ENCODE measurements at places on chromosomes 7 and 10.

- no peak for DNase-seq
Measured at GRCh38 chr7:18558503-18558902, 63.0 kb downstream of the HDAC9 start.

DNA sequence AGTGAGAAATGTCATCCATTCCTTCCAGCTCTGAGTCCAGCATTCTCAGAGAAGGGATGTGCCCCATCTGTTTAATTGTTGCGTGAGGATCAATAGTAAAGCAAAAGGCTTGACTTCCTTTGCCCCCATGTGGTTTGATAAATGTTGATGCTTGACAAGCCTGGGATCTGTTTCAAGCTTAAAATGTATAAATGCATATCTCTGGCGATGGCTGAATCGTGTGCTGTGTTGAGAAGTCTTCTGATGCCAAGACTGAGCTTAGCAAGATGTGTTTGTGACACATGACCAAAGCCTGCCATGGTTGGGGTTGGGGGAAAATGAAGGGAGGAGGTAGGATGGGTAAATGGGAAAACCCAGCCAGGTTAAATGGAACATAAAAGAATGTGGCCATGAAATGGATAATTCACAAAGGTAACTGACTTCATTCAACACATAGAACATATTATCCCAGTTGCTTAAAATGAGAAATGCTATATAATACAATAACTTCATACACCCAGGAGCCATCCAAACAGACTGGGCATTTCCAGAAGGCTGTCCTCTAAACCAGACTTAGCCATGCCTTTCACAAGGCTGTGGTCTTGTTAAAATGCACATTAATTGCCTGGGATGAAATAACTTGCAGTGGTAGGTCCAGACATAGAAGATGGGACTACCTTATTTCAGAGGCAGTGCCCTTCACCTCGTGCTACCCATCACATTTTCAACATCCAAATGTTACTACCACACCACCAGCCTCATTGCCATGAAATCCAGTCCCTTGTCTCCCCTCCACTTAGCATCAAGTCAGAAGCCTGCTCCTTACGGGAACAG, 147.3 kb upstream of the PDE1C start:
- no peak for DNase-seq

DNA sequence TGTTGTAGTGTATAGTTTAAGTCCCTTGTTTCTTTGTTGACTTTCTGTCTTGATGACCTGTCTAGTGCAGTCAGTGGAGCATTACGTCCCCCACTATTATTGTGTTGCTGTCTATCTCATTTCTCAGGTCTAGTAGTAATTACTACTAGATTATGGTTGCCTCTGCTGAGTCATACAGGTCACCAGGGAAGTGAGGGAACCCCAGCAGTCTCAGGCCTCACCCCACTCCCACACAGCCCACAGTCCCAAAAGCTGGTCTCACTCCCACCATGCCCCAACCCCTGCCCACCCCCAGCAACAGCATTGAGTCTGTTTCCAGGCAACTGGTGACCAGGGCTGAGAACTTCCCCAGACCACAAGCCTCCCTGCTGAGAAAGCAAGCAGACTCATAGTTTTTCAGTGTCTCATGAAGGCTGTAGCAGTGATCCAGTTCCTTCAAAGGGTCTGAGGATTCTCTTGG, 88.0 kb downstream of the PLXDC2 start:
- DNase-seq = no peak

- no peak for DNase-seq
Measured at GRCh38 chr7:114923403-114923713, 1.5 kb downstream of the MDFIC start.

DNA sequence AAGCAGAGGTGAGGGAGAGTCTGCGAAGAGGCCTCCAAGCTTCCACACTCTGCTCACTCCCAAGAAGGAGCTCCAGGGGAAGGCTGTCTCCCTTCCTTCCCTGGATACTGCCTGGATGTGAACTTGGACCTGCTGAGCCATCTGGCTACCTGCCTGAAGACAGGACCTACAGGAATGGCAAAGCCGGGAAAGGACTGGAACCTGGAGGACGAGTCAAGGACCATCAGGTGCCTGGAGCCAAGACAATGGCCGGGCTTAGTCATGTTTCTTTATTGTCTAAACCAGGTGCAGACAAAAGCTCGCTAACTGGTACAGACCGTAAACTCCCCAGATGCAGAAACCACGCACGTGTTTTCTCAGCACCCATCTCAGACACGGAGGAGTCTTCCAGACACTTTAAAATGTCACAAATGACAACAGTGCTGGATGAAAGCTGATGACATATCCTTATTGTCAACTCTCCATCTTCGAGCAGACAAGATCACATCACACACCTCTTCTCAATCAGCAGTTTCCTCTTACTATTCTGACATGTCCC, 12.1 kb downstream of the ASB13 start:
- no peak for DNase-seq

DNA sequence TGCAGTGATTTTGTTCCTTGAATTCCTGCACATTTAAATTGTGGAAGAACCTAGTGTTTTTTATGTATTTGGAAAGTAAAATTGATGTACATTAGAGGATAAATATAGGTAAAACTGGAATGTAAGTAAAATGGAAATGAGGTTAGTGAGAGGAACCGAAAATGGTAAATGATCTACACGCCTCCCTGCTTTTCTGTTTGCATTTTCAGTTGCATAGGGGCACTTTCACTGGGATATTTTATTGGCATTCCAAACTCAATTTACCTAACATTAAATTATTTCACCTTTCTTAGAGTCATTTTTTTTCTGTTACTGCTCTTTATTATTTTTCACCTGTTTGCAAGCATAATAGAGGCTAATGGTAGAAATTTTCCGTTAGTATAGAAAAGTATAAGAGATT, 8.0 kb downstream of the CDK13 start:
- no peak for DNase-seq

DNA sequence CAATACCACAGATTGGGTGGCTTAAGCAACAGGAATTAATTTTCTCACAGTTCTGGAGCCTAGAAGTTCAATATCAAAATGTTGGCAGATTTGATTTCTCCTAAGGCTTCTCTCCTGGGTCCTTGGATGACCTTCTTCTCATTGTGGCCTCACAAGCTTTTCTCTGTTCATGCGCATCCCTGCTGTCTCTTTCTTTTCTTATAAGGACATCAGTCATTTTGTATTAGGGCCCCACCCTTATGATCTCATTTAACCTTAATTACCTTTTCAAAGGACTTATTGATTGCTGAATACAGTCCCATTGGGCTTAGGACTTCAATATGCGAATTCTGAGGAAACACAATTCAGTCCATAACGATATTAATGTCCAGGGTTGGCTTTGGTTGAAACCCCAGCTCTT, 285.4 kb downstream of the HDAC9 start:
- DNase-seq = no peak

DNA sequence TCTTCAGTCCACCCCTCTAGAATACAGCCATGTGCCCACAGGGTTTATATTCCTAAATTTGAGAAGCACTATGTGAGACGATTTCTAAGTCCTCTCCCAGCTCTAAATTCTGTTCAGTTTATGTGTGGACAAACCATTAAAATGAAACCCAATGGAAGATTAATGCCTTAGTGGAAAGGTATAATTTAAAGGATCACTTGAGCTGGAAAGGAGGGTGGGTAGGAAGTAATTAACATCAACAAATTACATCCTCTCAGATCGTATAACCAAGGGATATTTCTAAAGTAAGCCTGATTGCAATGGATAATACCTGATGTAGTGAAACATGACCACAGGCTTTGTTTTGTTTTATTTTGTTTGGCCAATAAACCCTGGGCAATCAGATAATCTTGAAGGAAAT, 511.0 kb upstream of the COBL start:
- no peak for DNase-seq

DNA sequence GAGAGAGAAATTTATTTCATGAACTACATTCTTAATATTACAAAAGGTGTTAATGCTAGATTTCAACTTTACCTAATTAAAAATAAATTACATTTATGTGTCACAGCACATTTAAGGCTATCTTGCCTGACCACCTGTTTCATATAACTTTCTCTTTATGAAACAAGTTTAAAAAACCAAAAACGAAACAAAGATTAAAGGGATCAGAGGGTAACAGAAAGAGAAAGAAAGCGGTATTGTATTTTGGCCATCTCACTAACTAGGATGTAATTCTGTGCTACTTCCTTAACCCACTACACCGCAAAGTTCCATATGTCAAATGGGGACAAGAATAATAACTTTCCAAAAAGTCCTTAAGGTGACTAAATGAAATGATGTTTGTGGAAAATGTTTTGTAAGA, 6.3 kb upstream of the RHOBTB1 start:
- no peak for DNase-seq

DNA sequence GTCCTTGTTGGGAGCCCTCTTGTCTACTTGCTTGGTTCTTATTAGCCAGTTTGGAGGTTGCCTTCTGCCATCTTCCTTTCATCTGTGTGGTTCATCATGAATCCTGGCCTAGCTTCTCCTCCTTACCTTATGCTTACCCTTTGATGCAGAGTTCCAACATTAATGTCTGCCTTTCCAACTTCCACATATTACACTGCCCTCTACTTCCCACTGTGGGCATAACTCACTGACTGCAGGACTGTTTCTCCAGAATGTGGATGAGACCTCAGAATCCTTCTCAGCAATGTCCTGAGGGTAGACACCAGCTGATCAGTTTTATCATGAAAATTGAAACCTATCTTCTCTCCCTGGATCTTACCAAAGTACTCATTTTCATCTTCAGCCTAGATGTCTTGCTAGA, 491.0 kb downstream of the LRMDA start:
- no peak for DNase-seq

DNA sequence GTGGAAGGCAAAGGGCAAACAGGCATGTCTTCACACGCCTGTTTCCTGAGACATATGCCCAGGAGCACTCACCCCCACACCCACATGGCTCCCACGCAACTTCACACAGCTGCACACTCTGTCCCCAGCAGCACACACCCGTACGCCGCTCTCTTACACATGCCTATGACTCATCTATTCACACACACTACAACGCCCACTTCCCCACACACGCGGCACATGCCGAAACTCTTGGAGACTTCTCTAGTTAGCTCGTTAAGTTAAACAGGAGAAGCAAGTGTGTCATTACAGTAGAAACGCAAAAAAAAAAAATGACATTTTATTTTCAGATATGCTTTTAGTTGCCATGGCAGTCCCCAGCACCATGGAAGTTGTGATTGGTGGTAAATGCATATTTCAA, 6.7 kb downstream of the CALN1 start:
- DNase-seq = peak; percentile 0

DNA sequence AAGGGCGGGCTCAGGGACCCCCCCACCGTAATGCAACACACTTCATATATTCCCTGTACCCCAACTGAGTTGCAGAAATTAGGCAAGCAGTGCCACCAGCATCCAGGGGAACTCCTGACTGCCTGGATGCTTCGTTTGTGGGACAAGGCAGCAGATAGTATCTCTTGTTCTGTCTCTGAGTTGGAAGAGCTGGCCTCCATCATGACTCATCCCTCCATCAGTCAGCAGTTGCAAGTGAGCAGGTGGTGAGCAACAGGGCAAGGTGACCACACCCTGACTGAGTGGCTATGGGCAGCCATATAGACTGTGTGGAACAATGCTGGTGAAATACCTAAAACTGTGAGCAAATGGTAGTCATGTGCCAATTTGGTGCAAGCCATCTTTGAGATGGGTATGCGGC, 22.8 kb upstream of the ADAMTS14 start:
- DNase-seq = no peak

- no peak for DNase-seq
Measured at GRCh38 chr7:19617901-19618300, 90.9 kb downstream of the POLR1F start.

GRCh38 chr7:48454750-48455192, 283.5 kb downstream of the ABCA13 start:
- DNase-seq = no peak

GRCh38 chr10:3442451-3442990, 269.9 kb upstream of the PITRM1 start:
- DNase-seq = no peak

GRCh38 chr10:38050212-38050611, 39.7 kb downstream of the ZNF33A start:
- DNase-seq = no peak

- DNase-seq = no peak
Measured at GRCh38 chr7:128889121-128889520, 21.4 kb downstream of the KCP start.

DNA sequence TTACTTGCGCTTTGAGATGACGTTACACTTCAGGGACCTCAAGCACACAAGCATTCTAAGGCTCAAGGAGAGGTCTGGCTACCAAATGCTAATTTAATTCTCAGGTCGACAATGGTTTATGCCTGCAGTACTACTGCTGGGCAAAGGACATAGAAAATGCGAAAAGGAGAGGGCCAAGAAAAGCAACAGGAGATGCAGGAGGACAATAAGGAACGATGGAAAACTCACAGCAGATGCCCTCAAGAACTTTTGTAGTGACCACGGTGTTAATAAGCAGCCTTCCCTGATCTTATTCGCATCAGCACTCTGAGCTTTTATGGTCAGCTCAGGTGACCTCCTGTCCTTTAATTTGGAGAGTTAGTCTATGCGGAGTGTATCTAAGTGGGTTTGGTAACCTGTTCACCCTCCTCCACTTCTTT, 146.3 kb downstream of the GPR85 start:
- DNase-seq = no peak

- no peak for DNase-seq
Measured at GRCh38 chr10:117750616-117751015, 208.1 kb downstream of the EMX2 start.

- DNase-seq = no peak
Measured at GRCh38 chr10:130352291-130352645, 216.1 kb downstream of the GLRX3 start.

DNA sequence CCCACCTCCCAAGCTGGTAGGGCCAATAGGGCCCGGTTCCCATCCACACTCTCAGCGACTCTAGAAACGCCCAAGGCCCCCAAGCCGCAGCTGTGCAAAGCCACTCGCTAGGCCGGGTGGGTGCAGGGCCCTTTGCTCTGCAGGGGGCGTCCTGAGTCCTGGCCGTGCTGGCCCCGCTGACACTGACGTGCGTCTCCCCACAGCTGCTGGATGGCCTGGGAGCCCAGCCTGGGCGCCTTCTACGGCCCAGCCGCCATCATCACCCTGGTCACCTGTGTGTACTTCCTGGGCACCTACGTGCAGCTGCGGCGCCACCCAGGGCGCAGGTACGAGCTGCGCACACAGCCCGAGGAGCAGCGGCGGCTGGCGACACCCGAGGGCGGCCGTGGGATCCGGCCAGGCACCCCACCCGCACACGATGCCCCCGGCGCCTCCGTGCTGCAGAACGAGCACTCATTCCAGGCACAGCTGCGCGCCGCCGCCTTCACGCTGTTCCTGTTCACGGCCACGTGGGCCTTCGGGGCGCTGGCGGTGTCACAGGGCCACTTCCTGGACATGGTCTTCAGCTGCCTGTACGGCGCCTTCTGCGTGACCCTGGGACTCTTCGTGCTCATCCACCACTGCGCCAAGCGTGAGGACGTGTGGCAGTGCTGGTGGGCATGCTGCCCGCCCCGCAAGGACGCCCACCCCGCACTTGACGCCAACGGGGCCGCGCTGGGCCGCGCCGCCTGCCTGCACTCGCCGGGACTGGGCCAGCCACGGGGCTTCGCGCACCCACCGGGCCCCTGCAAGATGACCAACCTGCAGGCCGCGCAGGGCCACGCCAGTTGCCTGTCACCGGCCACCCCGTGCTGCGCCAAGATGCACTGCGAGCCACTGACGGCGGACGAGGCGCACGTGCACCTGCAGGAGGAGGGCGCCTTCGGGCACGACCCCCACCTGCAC, 31.6 kb upstream of the KNDC1 start:
- no peak for DNase-seq
